ENCODE measurements at places on chromosomes 7 and 10.

GRCh38 chr10:33125522-33126517, 167.8 kb upstream of the ITGB1 start:
- no peak for DNase-seq

GRCh38 chr7:13336227-13336626, 648.8 kb downstream of the ARL4A start:
- DNase-seq: no peak

GRCh38 chr7:113770146-113770738, 148.6 kb downstream of the PPP1R3A start:
- DNase-seq: no peak

DNA sequence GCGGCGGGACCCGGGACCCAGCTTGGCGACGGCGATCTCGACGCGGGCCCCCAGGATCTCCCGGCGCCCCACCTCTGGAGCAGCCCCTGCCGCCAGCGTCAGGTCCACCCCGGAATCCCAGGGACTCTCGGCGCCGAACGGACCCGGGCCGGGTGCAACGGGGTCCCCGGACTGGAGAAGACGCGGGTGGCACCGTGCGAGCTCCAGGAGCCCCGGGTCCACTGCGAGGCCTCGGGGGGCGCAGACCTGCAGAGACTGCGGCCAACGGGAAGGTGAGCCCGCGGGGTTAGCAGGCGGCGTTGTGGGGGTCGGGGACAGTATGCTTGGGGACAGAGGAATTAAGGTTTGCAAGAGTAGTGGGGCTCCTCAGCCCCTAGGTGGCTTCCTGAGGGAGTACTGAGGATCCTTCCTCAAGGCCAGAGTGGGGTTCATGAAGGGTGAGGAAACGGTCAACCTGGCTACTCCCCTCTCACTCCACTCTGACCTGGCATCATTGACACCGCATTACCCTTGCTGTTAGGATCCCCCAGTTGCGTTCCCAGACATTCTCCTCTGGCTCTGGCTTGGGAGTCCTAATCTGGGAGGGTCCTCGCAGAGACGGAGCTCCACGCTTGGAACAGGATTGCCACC, 353 bp downstream of the EPHB6 start:
- DNase-seq: no peak

DNA sequence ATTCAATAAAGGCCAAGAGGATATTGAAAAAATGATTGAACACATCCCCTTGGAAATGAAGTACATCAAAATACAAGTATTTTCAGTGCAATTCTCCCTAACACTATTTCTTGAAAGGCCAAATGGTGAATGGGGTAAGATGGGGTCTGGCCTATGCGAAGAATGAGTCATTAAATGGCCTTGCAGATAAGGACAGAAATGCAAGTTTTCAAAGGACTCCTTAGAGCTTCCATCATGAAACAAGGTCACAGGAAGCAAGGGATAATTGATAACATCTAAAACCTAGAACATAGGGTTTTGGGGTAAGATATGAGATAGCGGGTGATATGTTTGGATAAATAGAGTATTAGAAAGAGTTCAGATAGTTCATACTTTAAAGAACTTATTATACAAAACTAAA, 109.3 kb upstream of the ABCB5 start:
- DNase-seq: no peak

- no peak for DNase-seq
These were observed 167.9 kb downstream of the DIP2C start for GRCh38 chr10:521261-522250.

DNA sequence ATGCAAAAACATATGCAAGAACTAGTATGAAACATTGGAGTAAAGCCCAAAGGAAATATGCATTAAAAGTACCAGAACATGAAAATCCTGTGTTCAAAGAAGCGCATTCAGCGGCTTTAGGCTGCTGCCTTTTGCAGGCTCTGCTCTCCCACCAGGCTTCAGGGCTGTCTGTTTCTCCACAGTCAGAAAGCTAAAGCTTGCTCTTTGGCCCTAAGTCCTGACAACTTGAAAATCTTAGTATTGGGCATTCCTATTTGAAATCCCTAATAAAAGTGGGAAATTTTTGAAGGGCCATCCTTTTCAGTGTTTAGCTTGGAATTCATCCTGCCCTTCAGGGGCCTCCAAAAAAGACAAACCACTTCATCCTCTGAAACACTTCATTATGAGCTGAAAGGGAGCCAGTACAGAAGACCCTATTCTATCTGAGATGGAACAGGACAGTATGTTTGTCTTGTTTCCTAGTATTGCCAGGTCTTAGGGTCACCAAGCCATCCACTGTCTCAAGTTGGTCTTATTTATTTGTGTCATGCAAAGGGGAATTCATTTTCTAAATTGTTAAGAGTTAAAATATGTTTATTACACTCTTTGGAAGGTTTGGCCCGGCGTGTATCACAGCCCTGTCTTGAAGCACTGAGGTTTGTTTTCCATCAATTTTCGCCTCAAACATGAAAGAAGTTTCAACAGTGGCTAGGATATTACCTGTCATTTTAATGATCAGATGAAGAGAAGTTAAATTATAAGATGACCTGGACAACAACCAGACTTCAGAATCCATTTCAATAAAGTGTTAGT, 326.3 kb upstream of the BMPER start:
- no peak for DNase-seq

DNA sequence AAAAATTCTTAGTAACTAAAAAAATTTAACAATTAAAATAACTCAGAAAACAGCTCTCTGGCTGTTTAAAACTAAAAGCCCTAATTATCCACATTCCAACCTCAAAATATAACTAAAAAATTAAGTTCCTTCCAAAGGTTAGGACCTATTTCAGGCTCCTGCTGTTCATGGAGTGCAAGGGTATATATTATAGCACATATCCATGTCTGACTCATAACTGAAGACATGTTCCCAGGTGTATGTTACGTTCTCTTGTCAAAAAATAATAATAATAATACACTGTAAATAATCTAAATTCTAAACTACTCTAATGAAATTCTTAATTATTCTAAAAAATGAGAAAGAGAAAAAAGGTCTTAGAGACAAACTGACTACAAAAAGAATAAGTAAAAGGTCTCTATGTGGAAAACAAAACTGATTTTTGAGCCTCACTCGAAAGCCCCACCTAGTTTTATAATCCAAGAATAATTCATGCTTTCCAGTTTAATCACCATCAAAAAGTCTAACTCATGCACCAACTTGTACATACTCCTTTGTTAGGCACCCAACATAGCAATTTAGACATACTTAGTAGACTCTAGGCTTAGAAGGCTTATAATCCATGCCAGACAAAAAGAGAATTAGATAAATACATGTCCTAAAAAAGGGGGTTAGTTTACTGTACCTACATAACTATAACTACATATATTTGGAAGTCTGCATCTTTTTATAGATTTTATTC, 171.4 kb downstream of the KMT2E start:
- no peak for DNase-seq

DNA sequence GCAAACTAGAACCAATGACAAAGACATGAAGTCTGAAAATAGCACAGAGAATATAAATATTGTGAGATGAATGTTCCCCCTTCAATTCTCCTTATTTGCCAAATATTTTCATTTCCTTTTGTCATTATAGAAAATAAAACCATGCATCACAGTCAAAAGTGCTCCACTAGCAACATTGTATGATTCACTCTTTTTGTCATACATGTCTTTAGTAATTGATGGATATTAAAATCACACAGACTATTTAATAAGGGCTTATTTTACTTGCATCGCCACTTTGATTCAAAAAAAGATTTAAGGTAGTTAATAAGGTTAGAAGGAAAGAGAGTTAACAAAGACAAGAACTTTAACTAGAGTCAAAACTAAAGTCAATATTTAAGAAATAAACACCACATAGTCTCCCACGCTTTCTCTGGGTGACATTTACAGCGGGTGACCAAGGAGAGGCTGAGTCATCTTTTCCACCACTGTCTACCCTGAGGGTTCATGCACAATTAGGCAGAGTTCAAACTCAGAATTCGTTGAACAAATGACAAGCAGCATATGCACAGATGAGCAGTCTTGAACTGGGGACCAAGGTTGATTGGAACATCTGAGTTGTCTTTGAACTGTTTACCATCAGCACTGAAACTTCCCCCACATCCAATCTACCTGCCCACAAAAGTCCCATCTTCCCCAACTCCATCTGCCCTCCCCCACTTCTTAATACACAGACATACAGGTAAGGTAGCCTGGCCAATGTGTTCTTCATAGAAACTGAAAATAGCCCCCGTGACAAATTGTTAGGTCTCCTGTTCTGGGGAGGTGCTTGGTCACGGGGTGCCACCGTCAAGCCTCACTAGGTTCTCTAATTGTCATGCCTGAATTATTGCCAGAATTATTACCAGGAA, 42.5 kb downstream of the C7orf25 start:
- DNase-seq: peak; percentile 65

DNA sequence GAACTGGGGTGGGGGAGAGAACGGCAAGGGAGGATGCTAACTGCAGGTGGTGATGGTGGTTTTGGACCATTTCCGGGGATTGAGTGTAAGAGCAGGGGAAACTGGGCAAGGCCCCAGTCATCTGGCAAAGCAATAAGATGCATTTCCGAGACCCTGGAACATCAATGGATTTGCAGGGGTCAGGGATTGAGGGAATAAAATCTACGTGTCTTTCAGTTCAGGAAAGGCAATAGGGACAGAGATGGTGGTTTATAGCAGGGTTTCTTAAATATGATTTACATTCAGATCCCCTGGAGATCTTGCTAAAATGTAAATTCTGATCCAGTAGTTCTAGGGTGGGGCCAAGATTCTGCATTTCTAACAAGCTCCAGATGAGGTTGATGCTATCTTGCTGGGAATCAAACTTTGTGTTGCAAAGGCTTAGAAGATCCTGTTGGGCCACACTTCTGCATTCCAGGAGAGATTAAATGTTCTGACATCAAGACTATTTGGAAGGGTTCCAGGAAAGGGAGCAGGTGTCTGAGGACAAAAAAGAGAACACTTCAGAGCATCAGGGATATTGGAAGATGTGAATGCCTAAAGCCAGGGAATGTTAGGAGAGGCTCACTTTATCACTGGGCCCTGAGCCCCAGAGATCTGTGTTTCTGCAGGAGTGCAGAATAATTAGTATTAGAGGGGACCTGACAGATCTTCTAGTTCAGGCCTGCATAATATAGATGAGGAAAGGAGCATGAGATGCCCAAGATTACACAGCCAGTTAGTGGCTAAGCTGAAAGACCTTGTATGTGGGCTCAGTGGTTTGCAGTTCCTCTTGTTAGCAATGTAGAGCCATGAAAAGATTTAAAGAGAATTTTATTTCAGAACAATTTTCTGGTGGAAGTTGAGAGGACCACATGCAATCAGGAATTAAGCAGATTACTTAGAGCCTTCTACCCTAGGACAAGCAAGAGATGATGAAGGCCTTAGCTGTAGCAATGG, 32.4 kb downstream of the BLNK start:
- no peak for DNase-seq

DNA sequence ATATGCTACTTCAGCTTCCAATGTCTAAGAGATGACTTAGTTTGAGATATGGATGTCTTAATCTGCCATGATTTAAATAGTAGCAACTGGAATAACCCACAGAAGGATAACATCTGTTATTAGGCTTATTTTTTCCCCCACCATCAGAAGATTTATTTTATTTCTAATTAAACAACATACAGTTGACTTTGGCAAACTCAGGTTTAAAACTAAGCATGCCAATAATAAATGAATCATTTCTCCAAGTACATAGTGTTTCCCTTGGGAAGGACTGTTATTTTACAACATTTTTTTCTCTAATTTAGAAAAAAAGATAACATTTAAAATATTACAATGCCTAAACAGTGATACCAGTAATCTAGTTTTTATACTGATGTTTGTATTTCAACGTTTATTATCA, 58.4 kb downstream of the SFTPD start:
- DNase-seq: no peak

GRCh38 chr7:66747881-66748511, 7.5 kb downstream of the RABGEF1 start:
- no peak for DNase-seq

DNA sequence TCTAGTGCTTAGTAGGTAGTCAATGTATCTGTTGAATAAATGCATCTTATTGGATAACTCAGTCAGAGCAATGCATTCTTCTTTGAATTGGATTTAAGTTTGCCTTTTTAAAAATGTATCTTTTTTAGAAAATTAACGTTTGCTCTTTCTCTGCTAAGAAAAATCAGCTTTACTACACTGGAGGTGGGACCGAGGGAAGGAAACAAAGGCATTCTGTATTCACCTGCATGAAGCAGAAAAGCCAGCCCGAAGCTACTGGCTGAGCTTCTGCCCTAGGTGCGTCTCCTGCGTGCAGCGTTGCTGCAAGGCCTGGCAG, 22.2 kb upstream of the ITGB1 start:
- DNase-seq: no peak

GRCh38 chr10:128898133-128898915, 568.7 kb upstream of the MGMT start:
- no peak for DNase-seq

DNA sequence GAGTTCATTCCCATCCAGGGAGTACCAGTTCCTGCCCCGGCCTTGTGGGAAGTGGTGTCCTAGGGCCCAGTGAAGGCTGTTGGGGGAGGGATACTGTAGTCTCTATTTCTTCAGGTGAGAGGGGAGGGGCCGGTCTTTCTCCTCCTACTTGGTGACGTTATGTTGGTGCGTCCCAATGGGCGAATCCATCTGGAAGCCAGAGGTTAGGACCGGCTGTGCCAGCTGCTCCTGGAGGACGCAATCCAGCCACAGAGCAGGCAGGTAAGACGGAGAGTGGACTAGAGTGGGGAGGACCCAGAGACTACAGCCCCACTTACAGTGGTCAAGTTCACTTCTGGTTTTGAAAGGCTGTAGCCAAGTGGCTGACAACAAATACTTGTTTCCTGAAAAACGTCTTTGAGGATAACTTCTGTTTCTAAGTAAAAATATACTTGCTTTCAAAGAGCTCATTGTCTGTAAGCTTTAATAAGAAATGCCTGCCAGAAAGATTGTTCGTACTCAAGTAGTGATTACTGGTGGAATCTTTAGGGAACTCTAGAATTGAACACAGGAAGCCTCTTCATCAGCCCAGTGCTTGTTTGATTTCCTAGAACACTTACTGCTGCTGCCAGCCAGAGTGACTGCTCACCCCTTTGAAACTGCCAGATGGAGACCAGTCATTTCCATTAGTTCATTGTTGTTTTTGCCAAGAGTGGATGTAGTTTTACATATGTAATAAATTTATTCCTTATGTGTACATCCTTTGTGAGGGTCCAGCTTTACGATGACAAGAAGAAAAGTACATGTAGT, 25.4 kb downstream of the RBM33 start:
- no peak for DNase-seq

DNA sequence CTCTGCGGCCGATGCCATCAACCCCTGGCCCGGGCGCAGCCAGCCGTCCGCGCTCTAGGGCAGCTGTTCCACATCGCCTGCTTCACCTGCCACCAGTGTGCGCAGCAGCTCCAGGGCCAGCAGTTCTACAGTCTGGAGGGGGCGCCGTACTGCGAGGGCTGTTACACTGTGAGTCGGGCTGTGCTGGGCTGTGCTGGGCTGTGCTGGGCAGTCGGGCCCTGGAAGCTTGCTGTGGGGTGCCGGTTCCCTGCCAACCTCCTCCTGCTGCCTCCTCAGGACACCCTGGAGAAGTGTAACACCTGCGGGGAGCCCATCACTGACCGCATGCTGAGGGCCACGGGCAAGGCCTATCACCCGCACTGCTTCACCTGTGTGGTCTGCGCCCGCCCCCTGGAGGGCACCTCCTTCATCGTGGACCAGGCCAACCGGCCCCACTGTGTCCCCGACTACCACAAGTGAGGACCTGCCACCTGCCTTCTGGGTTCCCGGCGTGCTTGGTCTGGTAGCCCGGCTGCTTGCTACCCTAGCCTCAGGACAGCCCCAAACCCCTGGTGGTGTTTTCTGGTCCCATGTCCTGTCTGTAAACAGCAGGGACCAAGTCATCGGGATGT, 7.5 kb downstream of the ZYX start:
- DNase-seq: no peak

All from GM12864 (cell line).